ENCODE measurements at places on chromosomes 3 and 15. TPM values are rescaled to one million over a fixed set of nuclear protein-coding genes. Genes with fewer than 3 reads are reported as not detected.
A peak's percentile ranks its signal among the peaks of the same experiment; 100 is the strongest.

Gene FBXO45
- 10.9 TPM for total RNA-seq

Gene GP9
- total RNA-seq = not detected

Gene FHIT
- 48.3 TPM for total RNA-seq

- peaks cover 13% of the 10 kb centered on the region for H3K4me1 ChIP-seq
- H3K27ac ChIP-seq = no peak overlapping the region
- no peak overlapping the region for H3K4me3 ChIP-seq
- peaks cover 21% of the 10 kb centered on the region for H3K27me3 ChIP-seq
Measured at GRCh38 chr15:100919481-100920405, 586 bp downstream of the LRRK1 start.

- H3K27ac ChIP-seq = no peak overlapping the region
- H3K27me3 ChIP-seq = no peaks in the 10 kb centered on the region
Measured at GRCh38 chr3:113304102-113304501, 92.7 kb downstream of the BOC start.

DNA sequence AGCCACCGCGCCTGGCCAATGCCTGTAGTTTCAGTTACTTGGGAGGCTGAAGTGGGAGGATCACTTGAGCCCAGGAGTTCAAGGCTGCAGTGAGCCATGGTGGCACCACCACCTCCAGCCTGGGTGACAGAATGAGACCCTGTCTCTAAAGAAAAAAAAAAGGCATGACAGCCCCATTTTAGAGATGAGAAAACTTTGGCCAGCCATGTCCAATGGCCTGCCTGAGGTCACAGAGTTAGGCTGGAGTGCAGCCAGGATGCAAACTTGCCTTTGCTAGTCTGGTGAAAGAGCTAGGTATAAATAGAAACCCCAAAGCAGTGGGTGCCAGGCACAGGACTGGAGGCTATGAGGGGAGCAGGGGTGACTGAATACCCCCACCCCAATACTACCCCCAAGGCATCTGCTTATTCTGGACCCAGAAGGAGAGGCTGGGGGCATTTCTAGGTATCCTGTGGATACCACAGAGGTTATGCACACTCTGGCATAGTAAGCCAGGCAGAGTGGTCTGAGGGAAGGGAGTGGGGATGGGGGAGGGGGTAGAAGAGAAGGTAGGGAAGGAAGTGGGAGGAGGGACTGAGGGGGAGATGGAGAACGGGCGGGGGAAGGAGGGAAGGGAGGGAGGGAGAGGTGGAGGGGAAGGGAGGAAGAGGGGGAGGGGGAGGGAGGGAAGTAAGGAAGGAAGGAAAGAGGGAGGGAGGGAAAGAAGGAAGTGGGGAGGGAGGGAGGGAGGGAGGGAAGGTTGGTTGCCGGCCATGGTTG lies 16.2 kb upstream of the C15orf39 start:
- no peaks in the 10 kb centered on the region for H3K27me3 ChIP-seq
- no peak overlapping the region for H3K4me3 ChIP-seq
- no peaks in the 10 kb centered on the region for H3K36me3 ChIP-seq
- H3K4me1 ChIP-seq = no peaks in the 10 kb centered on the region
- no peak for DNase-seq

Gene PLA2G4B
- total RNA-seq = 64.5 TPM

Gene PAQR5
- total RNA-seq = 0.20 TPM

Gene WDR72
- not detected for total RNA-seq

DNA sequence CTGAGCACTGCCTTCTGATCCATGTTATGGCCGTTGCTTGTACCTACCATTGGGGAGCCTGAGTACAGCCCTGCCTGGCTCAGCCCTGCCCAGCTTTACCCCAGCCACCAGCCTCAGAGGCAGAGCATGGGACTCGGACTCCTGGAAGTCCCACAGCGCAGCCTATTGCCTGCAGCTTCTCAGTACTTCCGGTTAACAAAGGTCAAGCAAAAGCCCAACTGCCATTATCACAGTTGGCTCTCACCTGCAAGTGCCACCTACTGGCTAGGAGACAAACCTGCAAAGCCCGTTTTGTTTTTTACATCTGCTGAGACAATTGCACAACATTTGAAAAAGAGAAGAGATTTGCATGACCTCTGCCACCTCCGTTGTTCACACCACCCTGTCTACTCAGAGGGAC lies 1081.7 kb downstream of the NAALADL2 start:
- no peaks in the 10 kb centered on the region for H3K4me1 ChIP-seq
- DNase-seq = no peak
- H3K27me3 ChIP-seq = no peaks in the 10 kb centered on the region
- H3K27ac ChIP-seq = no peak overlapping the region

GRCh38 chr15:57668016-57668415 lies 38.5 kb upstream of the POLR2M start:
- no peaks in the 10 kb centered on the region for H3K27me3 ChIP-seq
- H3K27ac ChIP-seq = no peak overlapping the region
- no peak for DNase-seq
- no peaks in the 10 kb centered on the region for H3K4me1 ChIP-seq

Gene DISP2
- total RNA-seq = 0.23 TPM

DNA sequence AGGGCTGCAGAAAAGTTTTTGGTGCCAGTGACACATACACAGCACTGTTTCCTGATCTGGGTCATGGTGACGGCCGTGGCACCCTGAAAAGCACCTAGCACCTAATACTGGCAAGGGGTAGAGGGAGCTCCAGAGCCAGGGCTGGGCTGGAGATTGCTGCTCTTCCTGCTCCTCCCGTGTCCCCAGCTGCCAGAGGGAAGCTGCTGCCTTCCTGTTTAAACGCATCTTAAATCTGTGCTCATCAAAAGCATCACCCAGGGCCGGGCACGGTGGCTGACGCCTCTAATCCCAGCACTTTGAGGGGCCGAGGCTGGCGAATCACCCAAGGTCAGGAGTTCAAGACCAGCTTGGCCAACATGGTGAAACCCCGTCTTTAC lies 156.7 kb upstream of the MEF2A start:
- no peak overlapping the region for H3K4me3 ChIP-seq
- H3K27ac ChIP-seq = no peak overlapping the region
- no peaks in the 10 kb centered on the region for H3K36me3 ChIP-seq
- DNase-seq = peak; percentile 25
- no peaks in the 10 kb centered on the region for H3K27me3 ChIP-seq

DNA sequence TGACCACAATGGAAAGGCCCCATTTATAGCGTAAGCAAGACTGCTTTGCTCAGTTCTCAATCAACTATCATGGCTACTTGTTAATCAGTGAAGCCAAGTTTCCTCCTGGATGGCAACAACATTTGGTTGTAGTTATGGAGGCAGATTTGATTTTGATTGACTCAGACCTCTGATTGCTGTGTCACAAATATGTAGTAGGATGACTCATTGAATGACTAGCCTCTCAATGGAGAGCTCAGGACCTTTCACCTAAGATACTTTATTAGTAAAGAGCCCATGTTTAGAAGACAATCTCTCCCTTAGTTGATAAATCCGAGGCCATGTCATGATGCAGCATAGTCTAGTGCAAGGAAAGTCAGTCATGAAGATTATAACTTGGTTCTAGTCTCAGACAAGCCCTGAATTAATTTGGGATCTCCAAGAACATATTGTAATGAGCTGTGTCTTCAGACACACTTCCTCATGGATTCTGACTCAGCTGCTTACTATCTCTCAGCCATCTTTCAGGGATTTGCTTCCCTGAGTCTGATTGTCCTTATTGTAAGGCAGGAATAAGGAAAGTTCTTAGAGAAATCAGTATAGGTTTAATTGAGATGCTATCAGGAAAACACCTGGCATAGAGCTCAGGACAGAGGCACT lies 397.4 kb upstream of the TMCO5A start:
- no peaks in the 10 kb centered on the region for H3K36me3 ChIP-seq
- H3K4me3 ChIP-seq = no peak overlapping the region
- DNase-seq = no peak
- no peak overlapping the region for H3K27ac ChIP-seq

GRCh38 chr15:29925227-29926082 lies 103.2 kb upstream of the TJP1 start:
- H3K36me3 ChIP-seq = no peaks in the 10 kb centered on the region
- H3K4me3 ChIP-seq = no peak overlapping the region
- DNase-seq = no peak
- no peak overlapping the region for H3K27ac ChIP-seq
- H3K4me1 ChIP-seq = no peaks in the 10 kb centered on the region
- no peaks in the 10 kb centered on the region for H3K27me3 ChIP-seq

Measured in CD4-positive, alpha-beta memory T cell (primary cell).